ENCODE measurements at places on chromosomes 5 and 9.

GRCh38 chr9:83671451-83671850, 36.3 kb downstream of the UBQLN1 start:
- no peak overlapping the region for H3K27ac ChIP-seq
- no peaks in the 10 kb centered on the region for H3K27me3 ChIP-seq
- H3K4me1 ChIP-seq, result no peaks in the 10 kb centered on the region
- no peak overlapping the region for H3K4me3 ChIP-seq
- peaks cover 34% of the 10 kb centered on the region for H3K36me3 ChIP-seq
- DNase-seq, result no peak

DNA sequence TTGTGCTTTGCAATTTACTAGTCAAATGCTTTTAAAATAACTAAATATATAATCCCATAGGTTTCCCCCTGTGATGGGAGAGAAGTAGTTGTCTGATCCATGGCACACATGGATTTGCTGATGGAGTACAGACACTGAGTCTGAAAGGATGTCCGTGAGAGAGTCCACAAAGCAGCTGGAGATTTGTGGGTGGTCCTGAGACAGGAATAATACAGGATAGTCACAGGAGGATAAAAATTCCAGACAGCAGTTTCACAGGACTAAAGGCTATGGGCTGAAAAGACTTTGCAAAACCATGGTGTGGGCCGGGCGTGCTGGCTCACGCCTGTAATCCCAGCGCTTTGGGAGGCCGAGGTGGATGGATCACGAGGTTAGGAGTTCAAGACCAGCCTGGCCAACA, 58.7 kb upstream of the ZFR start:
- H3K36me3 ChIP-seq, result no peaks in the 10 kb centered on the region
- no peaks in the 10 kb centered on the region for H3K27me3 ChIP-seq
- no peaks in the 10 kb centered on the region for H3K4me1 ChIP-seq
- H3K4me3 ChIP-seq, result no peak overlapping the region
- DNase-seq, result no peak

- no peak overlapping the region for H3K27ac ChIP-seq
- no peaks in the 10 kb centered on the region for H3K27me3 ChIP-seq
- no peak overlapping the region for H3K4me3 ChIP-seq
- no peak for DNase-seq
- H3K4me1 ChIP-seq, result peaks cover 9% of the 10 kb centered on the region
Measured at GRCh38 chr5:103569313-103570060, 6.9 kb upstream of the NUDT12 start.

DNA sequence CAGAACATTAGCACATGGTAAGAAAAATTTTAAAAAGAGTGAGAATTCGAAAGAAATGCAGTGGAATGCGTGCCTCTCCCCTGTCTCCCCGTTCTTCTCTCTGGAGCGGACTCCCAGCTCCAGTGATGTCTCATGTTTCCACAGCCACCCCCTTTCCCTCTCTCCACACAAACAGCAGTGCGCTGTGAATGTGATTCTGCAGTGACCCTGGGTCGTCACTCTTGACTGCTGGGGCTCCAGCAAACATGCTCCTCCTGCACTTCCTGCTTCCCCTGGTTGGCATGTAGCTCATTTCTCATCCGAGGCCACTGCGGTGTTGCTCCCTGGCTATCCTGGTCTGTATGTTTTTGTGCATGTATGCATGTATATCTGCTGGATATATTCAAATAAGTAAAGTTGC, 13.3 kb downstream of the PHF2 start:
- no peaks in the 10 kb centered on the region for H3K36me3 ChIP-seq
- H3K27me3 ChIP-seq, result no peaks in the 10 kb centered on the region
- no peaks in the 10 kb centered on the region for H3K4me1 ChIP-seq
- DNase-seq, result peak; percentile 45
- H3K4me3 ChIP-seq, result no peak overlapping the region

DNA sequence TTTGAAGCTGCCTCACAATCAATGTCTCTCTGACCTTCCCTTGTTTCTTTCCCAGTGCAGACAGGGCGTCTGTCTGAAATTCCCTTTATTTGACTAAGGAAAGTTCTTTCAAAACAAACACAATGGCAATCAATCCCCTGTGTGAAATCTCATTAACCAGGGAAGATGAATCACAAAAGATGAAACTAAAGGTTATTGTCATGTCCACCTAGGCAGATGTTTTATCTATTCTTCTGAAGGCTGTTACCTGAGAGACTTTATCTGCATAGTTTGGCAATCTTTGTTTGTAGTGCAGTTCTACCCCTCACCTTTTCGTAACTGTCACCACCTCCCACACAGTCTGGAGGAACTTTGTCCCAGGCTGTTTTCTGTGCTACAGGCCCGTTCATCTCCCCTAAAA, 217.5 kb upstream of the RIOK2 start:
- no peak overlapping the region for H3K27ac ChIP-seq
- H3K4me1 ChIP-seq, result peaks cover 8% of the 10 kb centered on the region
- H3K36me3 ChIP-seq, result no peaks in the 10 kb centered on the region
- H3K27me3 ChIP-seq, result no peaks in the 10 kb centered on the region
- DNase-seq, result no peak

DNA sequence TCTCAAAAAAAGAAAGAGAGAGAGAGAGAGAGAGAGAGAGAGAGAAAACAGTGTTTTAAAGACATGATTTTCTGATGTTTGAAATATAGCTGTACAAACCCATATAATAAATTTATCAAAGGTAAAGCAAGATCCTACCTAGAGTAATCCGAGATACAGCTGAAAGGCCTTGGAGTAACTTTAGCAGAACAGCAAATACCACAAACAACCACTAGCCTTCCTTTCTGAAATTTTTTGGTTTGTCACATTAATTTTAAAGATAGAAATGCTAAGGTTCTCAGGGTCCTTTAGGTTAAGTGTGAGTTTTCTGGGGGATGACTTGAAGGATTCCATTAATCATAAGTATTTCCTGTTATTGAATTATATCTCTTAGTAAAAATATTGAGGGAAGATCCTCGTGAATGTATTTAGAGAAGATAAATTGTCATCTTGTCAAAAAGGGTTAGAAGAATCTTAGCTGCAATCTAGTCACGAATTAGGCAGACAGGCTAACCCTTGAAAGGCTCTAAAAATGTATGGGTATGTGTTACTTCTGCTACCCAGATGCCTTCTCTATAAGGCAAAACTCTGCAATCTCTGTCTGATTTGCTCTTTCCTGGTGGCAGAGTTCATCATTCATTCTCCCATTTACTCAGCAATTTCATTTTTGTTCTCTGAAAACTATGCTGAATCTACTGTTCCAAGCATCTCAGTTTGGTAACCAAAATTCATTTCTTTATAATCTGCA, 27.3 kb downstream of the F2RL2 start:
- H3K27ac ChIP-seq, result no peak overlapping the region
- no peak overlapping the region for H3K4me3 ChIP-seq
- H3K36me3 ChIP-seq, result peaks cover 57% of the 10 kb centered on the region
- H3K4me1 ChIP-seq, result no peaks in the 10 kb centered on the region
- no peaks in the 10 kb centered on the region for H3K27me3 ChIP-seq

GRCh38 chr5:58641533-58641932, 58.7 kb downstream of the RAB3C start:
- no peaks in the 10 kb centered on the region for H3K36me3 ChIP-seq
- no peaks in the 10 kb centered on the region for H3K27me3 ChIP-seq
- H3K4me3 ChIP-seq, result no peak overlapping the region
- H3K4me1 ChIP-seq, result no peaks in the 10 kb centered on the region
- H3K27ac ChIP-seq, result no peak overlapping the region
- DNase-seq, result no peak

- H3K36me3 ChIP-seq, result no peaks in the 10 kb centered on the region
- H3K27ac ChIP-seq, result no peak overlapping the region
- no peak for DNase-seq
- H3K27me3 ChIP-seq, result no peaks in the 10 kb centered on the region
- no peak overlapping the region for H3K4me3 ChIP-seq
Measured at GRCh38 chr5:97909541-97909940, 726.5 kb upstream of the RIOK2 start.

GRCh38 chr5:137440795-137441194, 58.3 kb downstream of the SPOCK1 start:
- no peaks in the 10 kb centered on the region for H3K27me3 ChIP-seq
- no peaks in the 10 kb centered on the region for H3K4me1 ChIP-seq
- no peak for DNase-seq
- H3K4me3 ChIP-seq, result no peak overlapping the region
- H3K36me3 ChIP-seq, result no peaks in the 10 kb centered on the region

- no peaks in the 10 kb centered on the region for H3K27me3 ChIP-seq
- DNase-seq, result no peak
- H3K4me3 ChIP-seq, result no peak overlapping the region
Measured at GRCh38 chr9:133632806-133633680, 3.1 kb upstream of the DBH start.

DNA sequence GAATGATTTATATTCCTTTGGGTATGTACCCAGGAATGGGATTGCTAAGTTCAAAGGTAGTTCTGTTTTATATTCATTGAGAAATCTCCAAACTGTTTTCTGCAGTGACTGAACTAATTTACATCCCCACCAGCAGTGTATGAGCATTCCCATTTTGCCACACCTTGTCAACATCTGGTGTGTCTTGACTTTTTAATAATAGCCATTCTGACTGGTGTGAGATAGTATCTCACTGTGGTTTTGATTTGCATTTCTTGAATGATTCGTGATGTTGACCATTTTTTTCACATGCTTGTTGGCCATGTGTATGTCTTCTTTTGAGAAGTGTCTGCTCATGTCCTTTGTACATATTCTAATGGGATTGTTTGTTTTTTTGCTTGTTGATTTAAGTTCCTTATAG, 421.5 kb downstream of the KIAA0825 start:
- no peaks in the 10 kb centered on the region for H3K36me3 ChIP-seq
- DNase-seq, result no peak
- no peak overlapping the region for H3K27ac ChIP-seq
- H3K4me1 ChIP-seq, result no peaks in the 10 kb centered on the region
- no peak overlapping the region for H3K4me3 ChIP-seq
- no peaks in the 10 kb centered on the region for H3K27me3 ChIP-seq

- no peak for DNase-seq
- no peaks in the 10 kb centered on the region for H3K27me3 ChIP-seq
- no peak overlapping the region for H3K4me3 ChIP-seq
- no peak overlapping the region for H3K27ac ChIP-seq
- H3K4me1 ChIP-seq, result peaks cover 16% of the 10 kb centered on the region
Measured at GRCh38 chr9:37989701-37990100, 79.3 kb downstream of the SHB start.

DNA sequence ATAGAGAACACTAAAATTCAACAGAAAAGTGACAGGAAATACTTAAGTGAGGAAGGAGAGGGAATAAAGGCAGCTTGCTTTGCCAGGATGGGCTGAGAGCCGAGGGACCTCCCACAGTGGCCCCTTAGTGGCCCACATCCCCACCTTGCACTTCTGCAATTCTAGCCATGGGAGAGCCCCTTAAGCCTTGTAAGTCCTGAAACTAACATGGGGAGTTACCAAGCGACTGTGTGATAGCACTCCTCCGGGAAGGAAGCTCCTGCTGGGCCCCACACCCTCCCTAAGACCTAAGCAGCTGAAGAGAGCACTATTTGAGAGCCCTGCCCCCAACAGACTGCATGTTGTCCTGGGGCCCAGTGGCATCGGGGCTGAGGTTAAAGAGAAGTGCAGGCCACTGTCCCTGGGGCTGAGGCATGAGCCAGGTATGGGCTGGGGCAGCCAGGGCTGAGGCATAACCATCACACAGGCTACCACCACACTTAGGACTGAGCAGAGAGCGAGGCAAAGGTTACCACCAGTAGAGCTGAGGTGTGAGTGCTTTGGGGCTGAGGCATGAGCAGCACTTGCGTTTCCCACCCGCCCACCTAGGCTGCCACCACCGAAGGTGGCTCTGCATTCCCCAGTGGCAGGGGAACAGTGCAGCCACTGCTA, 301.8 kb upstream of the TRPC7 start:
- no peaks in the 10 kb centered on the region for H3K36me3 ChIP-seq
- DNase-seq, result no peak
- no peak overlapping the region for H3K4me3 ChIP-seq
- no peaks in the 10 kb centered on the region for H3K4me1 ChIP-seq
- no peak overlapping the region for H3K27ac ChIP-seq
- H3K27me3 ChIP-seq, result peaks cover 5% of the 10 kb centered on the region

- H3K4me1 ChIP-seq, result no peaks in the 10 kb centered on the region
- no peak overlapping the region for H3K4me3 ChIP-seq
- H3K27ac ChIP-seq, result no peak overlapping the region
- H3K27me3 ChIP-seq, result no peaks in the 10 kb centered on the region
- H3K36me3 ChIP-seq, result no peaks in the 10 kb centered on the region
- no peak for DNase-seq
Measured at GRCh38 chr5:151495320-151495719, 47.9 kb downstream of the SLC36A1 start.

Measured in liver (tissue), 10 donors.